ENCODE measurements at places on chromosomes 16 and 17.

- no peak for DNase-seq
Observed at GRCh38 chr17:47254403-47254943, 846 bp downstream of the ITGB3 start.

- no peak for DNase-seq
Observed at GRCh38 chr17:6240601-6241000, 170.4 kb downstream of the WSCD1 start.

- DNase-seq: no peak
Observed at GRCh38 chr16:85025781-85026653, 1.6 kb upstream of the KIAA0513 start.

- no peak for DNase-seq
Observed at GRCh38 chr16:24728891-24729242, 584 bp upstream of the TNRC6A start.

DNA sequence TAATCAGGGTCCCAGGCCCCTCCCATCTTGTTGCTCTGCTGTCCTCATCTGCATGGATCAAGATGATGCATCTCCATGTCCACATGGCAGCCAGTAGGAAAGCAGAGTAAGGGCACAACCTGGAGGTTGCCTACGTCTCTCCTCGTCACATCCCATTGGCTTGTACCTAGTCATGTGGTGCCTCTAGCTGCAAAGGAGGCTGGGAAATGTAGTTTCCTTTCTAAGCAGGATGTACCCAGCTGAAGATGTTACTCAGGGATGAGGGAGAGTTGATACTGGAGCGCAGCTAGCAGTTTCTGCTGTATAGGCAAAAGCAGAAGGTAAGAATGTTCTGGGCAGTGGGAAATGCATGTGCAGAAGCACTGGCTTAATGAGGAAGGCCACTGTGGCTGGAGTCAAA is 20.8 kb downstream of the ABCC1 start:
- DNase-seq: no peak

GRCh38 chr17:75724016-75725003 is 3.1 kb downstream of the ITGB4 start:
- DNase-seq: no peak

DNA sequence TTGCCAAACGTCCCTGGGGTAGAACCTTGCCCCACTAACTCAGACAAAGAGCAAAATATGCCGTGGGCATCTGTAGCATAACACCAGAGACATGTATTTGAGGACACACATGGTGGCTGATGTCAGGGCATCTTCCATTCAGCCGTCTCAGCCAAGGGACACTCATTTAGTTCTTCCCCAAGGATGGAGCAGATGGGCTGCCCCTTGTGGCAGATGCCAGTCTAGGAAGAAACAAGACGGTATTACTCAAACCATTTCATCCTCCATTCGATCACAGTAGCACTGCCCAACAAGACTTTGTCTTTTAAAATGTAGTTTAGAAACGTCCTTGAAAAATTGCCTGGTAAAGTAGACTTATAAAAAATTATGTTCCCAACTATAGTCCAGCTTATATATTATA is 937.6 kb upstream of the EEF2KMT start:
- DNase-seq: no peak

GRCh38 chr16:2276368-2277195 is 8.7 kb upstream of the RNPS1 start:
- DNase-seq: no peak

DNA sequence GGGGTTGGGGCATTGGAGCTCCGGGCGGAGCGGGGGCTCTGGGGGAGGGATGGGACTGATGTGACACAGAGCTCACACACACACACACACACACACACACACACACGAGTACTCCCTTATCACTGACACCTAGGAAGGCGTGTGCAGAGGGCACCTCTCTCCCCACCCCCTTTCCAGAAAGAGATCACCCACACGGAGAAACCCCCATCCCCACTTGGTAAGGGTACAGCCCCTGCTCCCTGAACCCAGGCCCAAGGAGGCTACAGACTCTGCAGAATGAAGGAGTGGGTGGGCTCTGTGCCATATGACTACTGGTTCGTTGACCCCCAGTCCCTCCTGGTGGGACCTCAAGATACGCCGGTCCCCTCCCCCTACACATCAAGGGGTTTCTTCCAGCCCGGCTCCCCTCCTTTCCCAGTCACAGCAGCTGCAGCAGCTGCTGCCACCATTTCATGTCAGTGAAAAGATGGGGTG is 8.7 kb upstream of the ARHGAP23 start:
- DNase-seq: no peak

DNA sequence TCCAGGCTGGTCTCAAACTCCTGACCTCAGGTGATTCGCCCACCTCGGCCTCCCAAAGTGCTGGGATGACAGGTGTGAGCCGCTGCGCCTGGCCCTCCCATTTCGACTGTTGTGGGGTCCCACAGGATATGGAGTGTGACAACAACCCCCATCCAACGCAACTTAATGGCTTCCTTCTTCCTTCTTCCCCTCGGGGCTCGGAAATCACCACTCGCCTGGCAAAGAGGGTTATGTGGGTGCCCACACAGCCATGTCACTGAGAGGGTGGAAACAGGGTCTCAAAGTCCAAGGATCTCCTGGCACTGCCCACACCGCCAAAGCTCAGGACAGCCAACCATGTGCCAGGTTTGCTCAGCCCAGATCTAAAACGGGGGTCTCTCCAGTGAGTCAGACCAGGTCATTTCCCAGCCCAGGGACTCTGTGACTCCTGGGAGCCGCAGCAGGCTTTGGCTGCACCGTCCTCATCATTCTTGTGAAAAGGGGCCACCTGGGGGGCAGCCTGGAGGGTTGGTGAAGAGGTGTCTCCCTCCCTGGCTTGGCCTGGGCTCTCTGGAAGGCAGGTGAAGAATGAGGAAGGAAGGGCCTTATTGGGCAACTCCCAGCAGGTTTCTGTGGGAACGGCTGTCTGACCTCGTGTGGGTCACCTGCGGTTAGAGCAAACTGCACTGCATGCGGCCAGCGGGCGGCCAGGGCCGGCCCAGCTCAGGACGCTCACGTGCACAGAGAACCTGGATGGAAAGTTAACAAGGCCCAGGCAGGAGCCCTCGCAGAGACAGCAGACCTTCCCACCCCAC is 25.3 kb upstream of the LITAF start:
- peak; percentile 83 for DNase-seq

DNA sequence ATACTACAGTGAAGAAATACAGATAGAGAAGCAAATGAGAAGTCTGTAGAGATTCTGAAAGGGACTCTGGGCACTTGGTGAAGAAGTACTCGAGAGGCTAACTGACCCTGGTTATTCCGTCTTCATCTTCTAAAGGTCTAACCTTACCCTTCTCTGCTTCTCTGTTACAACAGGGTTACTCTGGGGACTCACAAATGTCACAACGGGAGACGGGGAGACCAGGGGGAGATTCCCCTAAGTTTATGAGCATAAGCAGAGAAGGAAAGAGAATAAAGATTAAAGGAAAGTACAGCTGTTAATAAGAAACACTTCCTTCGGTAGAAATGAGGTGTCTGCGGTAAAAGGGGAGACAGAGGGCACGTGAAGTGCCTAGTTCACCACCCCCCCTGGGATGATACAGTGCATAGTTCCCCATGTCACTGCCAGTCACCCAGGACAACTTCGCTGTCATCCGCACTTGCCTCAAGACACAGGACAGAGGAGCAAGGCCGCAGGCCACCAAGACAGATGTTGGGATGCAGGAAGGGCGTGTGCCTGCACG is 75.2 kb upstream of the TRAP1 start:
- DNase-seq: no peak

GRCh38 chr16:54595621-54596020 is 309.0 kb upstream of the IRX3 start:
- no peak for DNase-seq

DNA sequence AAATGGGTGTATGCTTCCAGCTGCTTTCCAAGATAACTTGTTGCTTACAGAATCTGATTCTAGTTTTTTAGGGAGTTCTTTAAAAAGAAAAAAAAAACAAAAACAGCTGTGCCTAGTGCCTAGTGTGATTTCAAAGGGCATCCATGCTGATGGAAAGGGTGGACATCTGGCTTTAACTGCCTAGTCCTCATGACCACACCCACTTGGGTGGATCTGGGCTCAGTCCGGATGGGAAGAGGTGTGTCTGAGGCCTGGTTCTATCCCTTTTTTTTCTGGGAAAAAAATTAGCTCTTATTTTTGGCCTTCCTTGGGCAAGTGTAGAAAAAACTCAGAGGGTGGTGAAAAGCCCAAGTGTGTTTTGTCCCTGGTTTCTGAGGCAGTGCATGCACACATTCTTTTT is 132.3 kb upstream of the CDH11 start:
- no peak for DNase-seq

GRCh38 chr17:19304209-19304608 is 58.3 kb downstream of the B9D1 start:
- peak; percentile 63 for DNase-seq

GRCh38 chr16:30368122-30368791 is 2.0 kb downstream of the TBC1D10B start:
- DNase-seq: no peak

All from SW480 (cell line).